ENCODE measurements at places on chromosomes 13 and 19.
A peak's percentile ranks its signal among the peaks of the same experiment; 100 is the strongest.

DNA sequence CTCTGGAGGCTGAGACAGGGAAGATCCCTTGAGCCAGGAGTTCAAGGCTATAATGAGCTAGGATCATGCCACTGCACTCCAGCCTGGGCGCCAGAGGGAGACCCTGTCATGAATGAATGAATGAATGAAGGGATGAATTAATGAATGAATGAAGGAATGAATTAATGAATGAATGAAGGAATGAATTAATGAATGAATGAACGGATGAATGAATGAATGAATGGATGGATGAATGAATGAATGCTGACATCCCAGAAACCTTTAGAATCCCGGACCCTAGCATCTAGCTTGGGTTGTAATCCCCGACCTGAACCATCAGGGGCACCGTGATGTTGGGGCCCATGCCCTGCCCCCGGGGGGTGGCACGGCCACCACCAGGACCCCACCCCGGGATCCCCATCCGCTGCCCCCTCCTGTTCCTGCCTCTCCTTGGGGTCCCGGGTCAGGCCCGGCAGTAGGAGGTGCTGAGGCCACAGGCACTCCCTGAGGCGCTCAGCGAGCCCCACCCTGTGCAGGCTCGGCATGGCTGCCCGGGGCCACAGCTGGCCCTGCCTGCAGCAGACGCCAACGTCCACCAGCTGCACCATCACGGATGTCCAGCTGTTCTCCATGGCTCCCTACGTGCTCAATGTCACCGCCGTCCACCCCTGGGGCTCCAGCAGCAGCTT lies 3.4 kb downstream of the EBI3 start:
- DNase-seq, result no peak

DNA sequence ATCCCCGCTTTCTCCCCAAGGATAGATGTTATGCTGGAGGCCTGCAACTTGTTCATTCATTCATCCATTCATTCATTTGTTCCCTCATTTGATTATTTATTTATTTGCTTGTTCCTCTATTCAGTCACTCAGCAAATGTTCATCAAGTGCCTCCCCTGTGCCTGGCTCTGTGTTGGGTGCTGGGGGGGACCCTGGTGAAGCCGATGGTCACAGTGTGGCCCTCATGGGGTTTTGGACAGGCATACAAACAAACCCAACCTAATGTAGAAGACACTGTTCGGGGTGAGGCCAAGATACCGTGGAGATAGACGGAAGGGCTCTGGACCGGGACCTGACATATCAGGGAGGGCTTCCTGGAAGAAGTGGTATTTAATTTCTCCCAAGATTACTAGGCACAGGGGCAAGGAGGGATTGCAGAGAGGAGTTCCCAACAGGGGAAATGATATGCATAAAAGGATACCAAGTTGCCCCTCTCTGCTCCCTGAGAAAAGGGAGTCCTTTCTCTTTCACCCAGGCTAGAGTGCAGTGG lies 58.1 kb downstream of the ZNF536 start:
- DNase-seq, result no peak

DNA sequence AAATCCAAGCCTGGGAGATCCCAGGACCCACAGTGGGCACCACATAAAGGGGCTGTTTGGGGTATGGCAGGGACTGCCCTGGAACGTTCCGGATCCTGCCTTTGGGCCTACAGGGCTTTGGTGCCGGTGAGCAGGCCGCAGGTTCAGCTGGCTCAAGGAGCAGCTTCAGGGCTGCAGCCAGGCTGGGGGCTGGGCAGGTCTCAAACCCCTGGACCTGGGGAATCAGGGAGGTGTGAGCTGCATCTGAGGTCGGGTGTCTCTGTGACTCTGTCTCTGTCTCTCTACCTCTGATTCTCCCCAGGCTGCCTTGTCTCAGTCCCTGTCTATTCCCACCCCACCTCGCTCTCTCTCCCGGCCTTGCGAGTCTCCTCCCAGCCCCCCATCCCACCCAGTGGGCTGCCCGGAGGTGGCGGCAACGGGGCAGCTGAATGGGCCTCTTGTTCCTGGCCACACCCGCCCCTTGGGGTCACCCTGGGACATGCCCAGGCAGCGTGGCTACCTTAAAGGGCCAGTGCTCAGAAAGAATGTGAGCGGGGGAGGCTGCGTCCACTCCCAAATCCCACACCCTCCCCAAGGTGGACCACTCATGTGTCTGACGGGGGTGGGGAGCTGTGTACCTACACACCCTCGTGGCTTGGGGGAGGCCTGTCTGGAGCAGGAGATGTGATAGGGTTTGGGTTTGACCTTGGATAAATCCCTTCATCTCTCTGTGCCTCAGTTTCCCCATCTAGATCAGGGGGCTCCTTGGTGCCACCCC lies 31.1 kb downstream of the NFIC start:
- DNase-seq, result no peak

DNA sequence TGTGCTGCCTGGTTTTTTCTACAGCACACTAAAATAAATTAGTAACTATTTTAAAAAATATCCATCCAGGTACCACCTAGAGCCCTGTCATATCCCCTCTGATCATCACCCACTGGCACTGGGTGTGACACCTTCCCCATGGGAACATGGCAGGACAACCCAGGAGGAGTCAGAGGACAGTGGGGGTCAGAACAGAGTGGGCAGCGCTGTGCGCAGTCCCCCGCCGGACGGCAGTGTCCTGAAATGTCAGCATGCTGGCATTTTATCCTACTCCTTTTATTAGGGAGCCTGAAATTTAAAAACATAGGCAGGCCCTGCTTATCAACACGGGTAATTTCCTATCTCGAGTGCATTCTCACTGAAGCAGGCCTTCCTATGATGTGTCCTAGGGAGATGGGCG lies 42.1 kb upstream of the GAS6 start:
- DNase-seq, result no peak

GRCh38 chr13:20609145-20609544 lies 42.2 kb downstream of the IFT88 start:
- no peak for DNase-seq

DNA sequence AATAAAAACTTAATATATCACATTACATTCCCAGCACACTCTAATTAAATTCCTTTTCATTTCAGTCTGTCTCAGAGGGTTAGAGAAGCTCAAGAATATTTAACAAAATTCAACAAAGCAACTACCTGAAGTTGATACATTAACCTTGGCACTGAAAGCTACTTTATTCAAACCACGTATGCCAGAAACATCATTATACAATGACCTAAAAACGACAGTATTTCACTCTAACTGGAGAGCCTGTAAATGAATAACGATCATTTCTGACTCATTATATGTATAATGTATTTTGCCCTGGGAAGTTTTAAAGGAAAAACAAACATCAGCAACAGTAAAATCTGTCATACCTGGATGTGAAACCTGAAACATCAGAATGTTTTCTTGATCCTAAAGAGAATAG lies 270.1 kb downstream of the SLITRK5 start:
- no peak for DNase-seq

- DNase-seq, result no peak
Measured at GRCh38 chr13:81487151-81487550, 1146.2 kb upstream of the SPRY2 start.

- DNase-seq, result no peak
Measured at GRCh38 chr13:39787086-39787487, 131.6 kb downstream of the COG6 start.

DNA sequence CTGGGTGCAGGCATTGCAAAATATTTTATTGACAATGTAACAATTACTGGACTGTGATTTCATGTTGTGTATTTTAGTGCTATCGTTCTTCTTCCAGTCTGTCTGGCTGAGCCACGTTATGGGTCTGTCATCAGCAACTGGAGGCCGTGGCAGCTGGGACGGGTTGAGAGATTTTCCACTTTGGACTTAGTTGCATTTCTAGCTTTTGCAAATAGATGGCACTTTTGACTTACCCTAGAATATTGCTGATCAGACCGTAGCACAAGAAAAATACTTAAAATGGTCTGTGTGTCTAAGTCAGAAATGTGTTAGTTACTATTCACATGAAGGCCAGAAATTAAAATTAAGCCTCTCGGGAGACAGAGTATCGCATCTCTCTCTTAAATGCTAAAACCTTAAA lies 211.1 kb downstream of the TEX29 start:
- no peak for DNase-seq

- DNase-seq, result no peak
Measured at GRCh38 chr19:5113633-5114586, 145.0 kb downstream of the KDM4B start.

DNA sequence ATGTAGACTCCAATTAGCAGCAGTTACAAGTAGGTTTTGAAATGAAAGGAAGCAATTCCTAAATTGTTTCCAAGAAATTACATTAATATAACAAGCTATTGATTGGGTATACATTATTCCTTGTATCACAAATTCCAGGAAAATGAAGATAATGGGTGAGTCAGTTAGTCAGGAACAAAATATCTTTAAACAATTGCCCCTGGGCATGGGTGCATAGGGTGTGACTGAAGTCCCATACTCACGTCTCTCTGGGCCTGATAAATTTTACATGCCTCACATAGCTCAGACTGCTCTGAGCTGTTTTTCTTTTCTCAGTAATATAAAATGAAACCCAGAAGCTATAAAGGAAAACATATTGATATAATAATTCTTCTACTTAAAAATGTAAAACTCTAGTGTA lies 87.8 kb downstream of the FNDC3A start:
- no peak for DNase-seq

- no peak for DNase-seq
Measured at GRCh38 chr13:49953560-49953959, 17.4 kb upstream of the SPRYD7 start.

- DNase-seq, result no peak
Measured at GRCh38 chr13:43295825-43296564, 272.6 kb downstream of the DNAJC15 start.

DNA sequence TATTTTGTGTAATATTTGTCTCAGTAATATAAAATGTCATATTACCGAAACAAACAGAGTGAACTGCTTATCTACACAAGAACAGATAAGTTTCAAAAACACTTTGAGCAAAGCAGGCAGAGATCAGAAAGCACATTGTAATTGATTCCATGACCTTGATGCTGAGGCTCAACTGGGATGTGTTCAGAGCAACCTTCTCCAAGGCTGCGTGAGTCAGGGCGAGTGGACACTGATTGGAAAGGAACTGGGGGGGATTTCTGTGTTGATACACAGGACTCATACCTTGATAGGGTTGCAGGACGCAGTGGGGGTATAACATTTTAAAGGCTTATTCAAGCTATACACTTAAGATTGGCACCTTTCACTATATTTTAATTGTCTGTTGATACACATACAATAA lies 1136.3 kb downstream of the UQCRFS1 start:
- DNase-seq, result no peak

DNA sequence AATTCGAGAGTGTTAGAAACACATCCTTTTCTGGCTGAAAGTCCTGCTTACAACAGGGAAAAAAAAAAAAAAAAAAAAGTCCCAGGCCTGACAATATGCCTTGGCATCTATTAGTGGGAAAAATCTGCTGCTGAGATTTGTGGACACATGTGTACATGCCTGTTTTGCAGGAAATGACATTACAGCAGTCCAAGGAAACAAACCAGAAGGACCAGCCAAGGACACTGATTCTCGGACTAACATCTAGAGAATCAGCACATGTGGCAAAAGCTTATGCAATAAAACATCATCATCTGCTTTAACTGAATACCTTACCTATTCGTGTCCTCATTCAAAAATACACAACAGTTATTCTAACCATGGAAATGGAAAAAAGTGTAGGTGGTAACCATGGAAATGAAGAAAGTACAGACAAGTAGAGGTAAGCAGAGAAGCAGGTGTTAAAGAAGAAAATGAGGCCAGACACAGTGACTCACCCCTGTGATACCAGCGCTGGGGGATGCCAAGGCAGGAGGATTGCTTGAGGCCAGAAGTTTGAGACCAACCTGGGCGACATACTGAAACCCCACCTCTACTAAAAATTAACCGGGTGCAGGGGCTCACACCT lies 9.4 kb upstream of the DPY19L3 start:
- DNase-seq, result no peak

- DNase-seq, result no peak
Measured at GRCh38 chr13:113432506-113433270, 20.6 kb downstream of the ADPRHL1 start.

DNA sequence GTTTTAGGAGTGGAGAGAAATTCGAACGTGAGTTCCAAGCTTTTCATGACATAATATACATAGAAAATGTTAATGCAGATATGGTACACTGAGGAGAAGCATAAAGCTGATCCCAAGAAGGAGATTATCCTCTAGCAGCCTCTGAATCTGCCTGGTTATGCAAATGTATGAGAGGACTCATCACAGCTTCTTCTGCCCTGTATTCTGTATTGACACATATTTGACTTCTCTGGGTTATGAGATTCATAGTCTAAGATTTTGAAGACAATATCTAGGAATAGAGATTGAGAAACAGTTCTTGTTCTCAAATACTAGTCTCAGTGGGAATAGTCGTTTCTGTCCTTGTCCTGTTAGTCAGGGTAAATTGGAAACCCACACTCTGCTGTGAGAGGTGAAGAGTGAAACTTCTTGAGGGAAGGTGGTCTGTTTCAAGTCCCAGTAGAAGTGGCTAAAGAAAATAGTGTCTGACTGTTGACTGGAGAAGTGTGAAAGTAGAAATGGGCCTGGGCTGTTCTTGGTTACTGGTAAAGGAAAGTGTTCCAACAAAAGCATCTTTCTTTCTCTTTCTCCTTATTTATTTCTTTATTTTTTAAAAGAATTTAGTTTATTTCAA lies 1356.6 kb downstream of the SLITRK5 start:
- DNase-seq, result no peak

GRCh38 chr19:45045671-45046353 lies 7.0 kb downstream of the CLASRP start:
- no peak for DNase-seq

- no peak for DNase-seq
Measured at GRCh38 chr19:757811-758668, 7.1 kb downstream of the MISP start.

GRCh38 chr19:42121656-42122069 lies 10.6 kb downstream of the POU2F2 start:
- peak; percentile 83 for DNase-seq

- no peak for DNase-seq
Measured at GRCh38 chr19:33163481-33163880, 30.6 kb upstream of the LRP3 start.

- DNase-seq, result no peak
Measured at GRCh38 chr19:6750062-6750461, 10.6 kb downstream of the TRIP10 start.

DNA sequence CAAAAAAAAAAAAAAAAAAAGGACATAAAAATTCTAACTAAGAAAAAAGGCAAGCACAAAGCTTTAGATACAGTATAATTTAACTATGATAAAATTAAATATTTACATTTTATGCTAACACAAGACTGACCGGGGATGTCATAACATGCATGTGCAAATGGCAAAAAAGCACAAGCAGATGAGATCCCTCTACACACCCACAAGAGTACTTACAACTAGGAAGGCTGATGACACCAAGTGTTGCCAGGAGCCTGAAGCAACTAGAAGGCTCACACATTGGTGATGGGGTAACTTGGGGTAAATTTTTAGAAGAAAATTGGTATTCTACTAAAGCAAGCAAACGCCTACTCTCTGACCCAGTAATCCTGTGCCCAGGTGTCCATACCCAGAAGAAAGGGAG lies 6.7 kb downstream of the PCID2 start:
- DNase-seq, result no peak
